ENCODE measurements at places on chromosomes 4 and X.

- no peak for DNase-seq
These were observed 221.1 kb downstream of the BMPR1B start for GRCh38 chr4:94978904-94979303.

DNA sequence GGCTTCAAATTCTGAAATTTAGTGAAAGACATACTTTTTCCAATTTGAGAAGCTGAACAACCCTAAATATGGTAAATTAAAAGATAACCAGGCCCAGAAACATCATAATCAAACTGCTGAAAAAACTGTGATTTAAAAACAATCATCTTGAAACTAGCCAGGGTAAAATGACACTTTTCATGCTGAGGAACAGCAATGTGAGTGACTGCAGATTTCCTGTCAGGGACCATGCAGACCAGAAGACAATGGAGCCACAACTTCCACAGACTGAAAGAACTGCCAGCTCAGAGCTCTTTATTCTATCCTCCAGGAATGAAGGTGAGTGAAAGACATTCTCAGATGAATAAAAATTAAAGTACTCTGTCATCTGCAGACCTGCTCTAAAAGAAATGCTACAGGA is 73.3 kb downstream of the NAT8L start:
- DNase-seq, result no peak

GRCh38 chr4:103996637-103997036 is 276.9 kb upstream of the TACR3 start:
- no peak for DNase-seq

- DNase-seq, result no peak
These were observed 102.5 kb downstream of the LARP7 start for GRCh38 chr4:112739442-112739841.

DNA sequence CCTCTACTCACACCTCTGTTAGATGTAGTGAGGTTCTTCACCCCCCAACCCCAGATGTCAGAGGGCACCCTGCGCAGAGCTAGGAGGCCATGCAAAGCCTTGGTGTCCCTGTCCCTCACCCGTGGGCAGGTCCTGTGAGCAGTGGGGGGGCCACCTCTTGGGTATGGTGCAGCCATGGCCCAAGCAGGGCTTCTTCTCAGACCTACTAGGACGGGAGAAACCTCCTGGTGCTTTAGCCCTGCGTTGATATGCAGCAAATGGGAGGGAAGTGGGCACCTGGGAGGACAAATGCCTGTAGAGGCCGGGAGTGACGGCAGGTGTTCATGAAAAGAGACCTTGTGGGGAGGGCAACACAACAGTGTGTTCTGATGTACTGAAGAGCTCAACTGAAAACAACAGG is 38.5 kb upstream of the MSANTD1 start:
- no peak for DNase-seq

Data from activated CD8-positive, alpha-beta memory T cell treated with anti-CD3 and anti-CD28 coated beads, Interleukin-2, amount 10 ng/mL, durations not matched to agents 7 days and 5 days (primary cell).